Stimulated activated CD4-positive, alpha-beta T cell treated with anti-CD3 and anti-CD28 coated beads, Interleukin-4, amount 100 ng/mL, for 4 hours (primary cell): ENCODE measurements at places on chromosomes 4 and X.

DNA sequence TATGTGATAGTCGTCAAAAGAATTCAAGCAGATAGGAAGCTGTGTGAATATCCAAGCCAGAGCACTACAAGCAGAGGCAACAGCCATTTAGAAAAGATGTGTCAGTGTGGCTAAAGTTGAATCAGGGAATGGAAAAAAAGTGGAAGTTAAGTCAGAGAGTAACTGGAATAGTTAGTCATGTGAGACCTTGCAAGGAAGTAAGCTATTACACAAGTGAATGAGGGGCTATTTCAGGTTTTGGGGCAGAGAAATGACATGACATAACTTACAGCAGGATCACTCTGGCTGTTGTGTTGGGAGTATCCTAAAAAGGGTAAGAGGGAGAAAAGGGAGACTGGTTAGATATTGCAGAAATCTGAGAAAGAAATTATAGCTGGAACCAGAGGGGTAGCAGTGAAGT lies 236.6 kb upstream of the PCDH18 start:
- DNase-seq, result no peak

GRCh38 chr4:10326075-10326474 lies 131.2 kb downstream of the ZNF518B start:
- no peak for DNase-seq

DNA sequence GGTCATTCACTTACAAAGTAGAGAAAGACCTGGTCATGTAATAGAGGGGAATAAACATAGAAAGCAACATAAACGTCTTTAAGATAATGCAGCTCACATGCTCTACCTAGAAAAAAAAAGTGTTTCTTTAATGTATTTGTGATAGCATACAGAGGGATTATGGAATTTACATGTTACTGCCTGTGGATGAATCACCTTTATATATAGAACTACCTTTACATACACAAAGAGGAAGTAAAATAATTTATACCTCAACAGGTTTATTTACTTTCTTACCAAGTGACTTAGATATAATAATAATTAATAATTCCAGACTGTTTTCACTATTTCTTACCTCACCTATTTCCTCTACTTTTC lies 81.5 kb downstream of the PPP3CA start:
- DNase-seq, result no peak

GRCh38 chr4:101418055-101418454 lies 70.7 kb upstream of the PPP3CA start:
- DNase-seq, result peak; percentile 48

GRCh38 chrX:43969504-43970501 lies 3.4 kb downstream of the NDP start:
- DNase-seq, result no peak

DNA sequence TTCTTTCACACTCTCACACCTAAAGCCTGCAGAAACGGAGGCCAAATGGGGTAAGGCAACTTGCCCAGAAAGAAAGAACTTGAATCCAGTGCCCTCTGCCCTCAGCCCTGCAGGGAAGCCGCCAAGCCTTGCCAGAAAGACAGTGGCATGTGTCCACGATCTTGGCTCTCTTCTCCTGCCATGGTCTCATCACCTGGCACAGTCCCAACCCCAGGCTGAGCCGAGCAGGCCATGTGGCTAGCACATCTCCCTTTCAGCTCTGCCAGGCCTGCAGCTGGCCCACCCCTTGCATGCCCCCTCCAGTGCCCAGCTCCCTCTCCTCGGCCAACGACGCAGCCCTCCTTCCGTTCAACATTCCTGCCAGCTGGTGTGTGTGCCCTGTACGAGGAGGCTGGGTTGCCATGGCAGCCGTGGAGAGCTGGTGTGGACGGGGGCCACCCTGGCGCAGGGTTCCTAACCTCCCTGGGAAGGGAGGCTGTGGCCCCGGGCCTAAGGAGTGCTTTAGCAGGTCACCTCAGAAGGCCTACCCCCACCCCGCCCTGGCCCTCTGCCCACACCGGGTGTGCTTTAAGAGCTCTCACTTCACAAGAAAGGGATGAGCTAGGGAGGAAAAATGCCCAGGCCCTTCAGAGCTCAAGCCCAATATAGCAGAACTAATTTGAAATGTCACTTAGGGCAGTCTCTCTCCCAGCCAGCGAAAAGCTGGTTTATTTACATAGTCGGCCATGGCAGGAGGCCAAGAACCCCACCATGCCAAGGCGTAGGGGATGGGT lies 73.0 kb upstream of the PJA1 start:
- DNase-seq, result no peak

- DNase-seq, result no peak
These were observed 305.9 kb downstream of the AFF2 start for GRCh38 chrX:148806145-148806870.

GRCh38 chr4:76733068-76733771 lies 164.7 kb downstream of the SOWAHB start:
- DNase-seq, result no peak

GRCh38 chrX:69089203-69089602 lies 76.0 kb downstream of the PJA1 start:
- DNase-seq, result no peak

DNA sequence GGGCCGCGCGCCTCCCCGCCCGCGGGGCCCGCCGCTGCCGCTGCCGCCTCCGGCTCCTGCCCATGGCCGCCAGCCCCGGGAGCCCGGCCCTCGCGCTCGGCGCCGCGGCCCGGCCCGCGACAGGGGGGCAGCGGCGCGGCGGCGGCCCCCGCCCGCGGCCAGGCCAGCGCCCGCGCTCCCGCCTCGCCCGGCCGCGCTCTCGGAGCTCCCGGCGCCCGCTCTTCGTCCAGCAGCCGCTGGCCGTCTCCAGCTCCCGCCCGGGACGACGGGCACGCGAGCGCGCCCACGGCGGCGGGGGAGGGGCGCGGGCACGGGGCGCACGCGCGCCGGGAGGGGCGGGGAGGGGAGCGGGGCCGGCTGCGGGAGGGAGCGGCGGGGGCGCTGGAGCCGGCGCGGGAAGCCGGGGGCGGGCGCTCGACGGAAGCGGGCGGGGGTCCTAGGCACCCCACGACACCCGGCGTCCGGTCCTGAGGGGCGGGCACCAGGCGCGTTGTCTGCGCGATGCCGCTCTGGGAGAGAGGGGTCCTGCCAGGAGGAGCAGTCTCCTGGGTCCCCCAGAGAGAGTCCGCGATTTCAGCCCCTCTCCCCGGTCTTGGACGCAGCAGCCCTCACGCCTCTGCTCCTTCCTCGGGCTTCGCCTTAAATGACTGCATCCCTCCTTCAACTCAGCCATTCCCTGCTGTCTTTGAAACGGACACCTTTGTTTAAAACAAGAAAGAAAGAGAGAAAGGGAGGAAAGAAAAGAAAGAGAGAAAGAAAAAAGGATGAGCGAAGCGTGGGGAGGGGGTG lies 490 bp upstream of the PDZD4 start:
- DNase-seq, result no peak

- DNase-seq, result no peak
These were observed 22.2 kb downstream of the CRMP1 start for GRCh38 chr4:5870701-5871100.

- DNase-seq, result peak; percentile 27
These were observed 1.8 kb downstream of the ARHGAP4 start for GRCh38 chrX:153924149-153924861.

- DNase-seq, result no peak
These were observed 111.7 kb upstream of the RPS6KA3 start for GRCh38 chrX:20378233-20378920.

DNA sequence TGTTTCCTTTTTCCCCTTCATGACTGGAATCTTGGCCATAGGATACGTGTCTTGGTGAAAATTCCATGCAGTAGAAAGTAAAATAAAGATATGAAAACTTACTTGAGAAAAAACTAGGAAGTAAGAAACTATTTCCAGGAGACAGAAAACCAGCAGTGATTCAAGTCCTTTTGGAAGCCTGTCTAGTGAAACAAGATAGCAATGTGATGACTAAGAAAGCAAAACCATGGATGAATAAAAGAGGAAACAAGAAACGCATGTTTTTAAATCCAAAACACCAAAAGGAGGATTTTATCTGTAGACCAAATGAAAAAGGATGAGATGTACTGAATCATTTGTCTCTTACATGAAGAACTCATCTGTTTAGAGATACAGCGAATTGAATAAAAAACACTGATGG lies 1430.0 kb downstream of the ARAP2 start:
- no peak for DNase-seq

DNA sequence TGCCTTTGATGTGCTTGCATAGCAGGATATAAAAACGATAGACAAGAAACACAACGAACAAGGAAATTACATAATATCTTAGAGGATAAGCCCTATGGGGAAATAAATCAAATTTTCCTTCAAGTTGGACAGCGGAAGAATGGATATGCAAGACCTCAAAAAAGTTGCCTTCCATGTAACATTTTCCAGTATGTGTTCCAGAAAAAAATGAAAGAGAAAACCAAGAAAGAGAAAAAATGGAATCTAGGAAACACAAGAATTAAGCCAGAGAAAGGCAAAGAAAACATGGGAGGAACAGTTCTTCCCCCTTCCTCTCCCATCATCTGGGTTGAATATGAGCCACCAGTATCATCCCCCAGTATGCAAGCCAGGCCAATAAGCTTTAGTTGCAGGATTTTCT lies 34.6 kb upstream of the MID1 start:
- DNase-seq, result no peak

DNA sequence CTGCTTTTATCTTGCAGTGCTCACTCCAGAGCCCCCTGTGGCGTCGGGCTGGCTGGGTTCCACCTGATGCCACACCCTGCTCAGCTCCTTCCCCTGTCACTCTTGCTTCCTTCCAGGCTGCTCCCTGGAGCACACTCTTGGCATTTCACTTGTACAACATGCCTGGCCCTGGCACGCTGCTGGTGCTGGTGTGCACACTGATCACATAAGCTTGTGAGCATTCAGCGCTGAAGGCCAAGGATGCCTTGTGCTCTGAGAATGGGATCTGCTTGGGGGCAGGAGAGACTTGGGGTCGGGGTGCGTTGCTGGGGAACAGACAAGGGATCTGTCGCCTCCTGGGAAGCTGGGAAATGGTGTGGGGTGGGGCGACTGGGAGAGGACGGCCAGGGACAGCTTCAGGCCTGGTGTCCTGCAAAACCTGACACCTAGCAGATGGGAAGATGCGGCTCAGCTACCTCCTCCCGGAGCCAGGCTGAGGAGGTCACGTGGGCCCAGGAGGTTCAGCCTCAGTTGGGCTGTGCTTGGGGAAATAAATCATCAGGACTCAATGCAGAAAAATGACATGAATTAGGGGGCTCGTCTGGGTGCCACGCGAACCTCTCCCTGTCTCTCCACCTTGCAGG lies 108.5 kb downstream of the PHKA2 start:
- DNase-seq, result no peak

DNA sequence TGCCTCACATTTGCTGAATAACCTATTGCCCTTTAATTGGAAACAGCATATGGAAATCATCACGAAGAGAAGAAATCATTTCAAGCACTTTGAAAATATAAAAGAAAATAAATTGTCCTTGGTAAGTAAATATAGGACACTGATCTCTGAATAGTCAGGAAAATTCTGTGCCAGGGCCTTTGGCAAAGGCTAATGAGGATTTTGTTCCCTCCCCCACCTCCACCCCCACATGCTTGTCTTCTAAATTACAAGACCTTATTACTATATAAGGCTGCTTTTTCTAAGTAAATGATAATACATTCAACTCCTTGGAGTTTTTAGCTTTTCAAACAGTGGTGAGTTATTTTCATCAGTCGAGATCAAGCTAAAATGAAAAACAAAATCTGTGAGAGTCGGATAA lies 15.8 kb downstream of the SYNPO2 start:
- DNase-seq, result no peak

DNA sequence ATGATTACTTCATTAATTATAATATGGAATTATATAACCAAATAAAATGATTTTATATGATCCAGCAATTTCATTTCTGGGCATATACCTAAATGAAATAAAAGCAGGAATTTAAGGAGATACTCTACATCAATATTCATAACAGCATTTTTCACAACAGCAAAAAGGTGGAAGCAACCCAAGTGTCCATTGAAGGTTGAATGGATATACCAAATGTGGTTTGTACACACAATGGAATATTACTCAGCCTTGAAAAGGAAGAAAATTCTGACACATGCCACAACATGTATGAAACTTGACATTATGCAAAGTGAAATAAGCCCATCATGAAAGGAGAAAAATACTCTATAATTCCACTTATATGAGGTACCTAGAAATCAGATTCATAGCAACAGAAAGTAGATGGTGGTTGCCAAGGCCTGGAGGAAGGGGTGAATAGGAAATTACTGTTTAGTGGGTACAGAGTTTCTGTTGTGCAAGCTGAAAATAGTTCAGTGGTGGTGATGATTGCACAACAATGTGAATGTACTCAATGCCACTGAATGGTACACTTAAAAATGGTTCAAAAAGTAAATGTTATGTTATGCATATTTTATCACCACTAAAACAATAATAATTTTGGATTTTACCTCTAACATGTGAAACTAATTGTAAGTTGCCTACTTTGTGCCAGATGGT lies 471.5 kb downstream of the SPRY1 start:
- no peak for DNase-seq

GRCh38 chrX:94932278-94932965 lies 1258.4 kb downstream of the FAM133A start:
- no peak for DNase-seq

- no peak for DNase-seq
These were observed 105.9 kb upstream of the TENM3 start for GRCh38 chr4:182137343-182137742.

DNA sequence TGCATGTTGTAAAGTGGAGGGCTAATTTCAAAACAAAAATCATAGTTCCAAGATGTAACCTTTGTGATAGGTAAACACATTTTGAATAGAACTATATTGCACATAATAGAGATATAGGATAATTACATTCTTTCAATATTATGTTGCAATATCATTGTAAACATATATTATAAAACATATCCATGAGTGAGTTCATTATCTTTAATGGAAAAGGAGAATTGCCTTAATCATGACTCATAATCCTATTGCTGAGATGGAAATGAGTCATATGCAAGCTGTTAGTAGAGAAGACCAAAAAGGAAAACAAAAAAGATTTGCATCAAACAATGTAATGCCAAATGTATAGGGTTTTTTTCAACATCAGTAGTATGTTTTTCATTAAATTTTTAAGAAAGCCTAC lies 73.7 kb upstream of the WDR44 start:
- no peak for DNase-seq

DNA sequence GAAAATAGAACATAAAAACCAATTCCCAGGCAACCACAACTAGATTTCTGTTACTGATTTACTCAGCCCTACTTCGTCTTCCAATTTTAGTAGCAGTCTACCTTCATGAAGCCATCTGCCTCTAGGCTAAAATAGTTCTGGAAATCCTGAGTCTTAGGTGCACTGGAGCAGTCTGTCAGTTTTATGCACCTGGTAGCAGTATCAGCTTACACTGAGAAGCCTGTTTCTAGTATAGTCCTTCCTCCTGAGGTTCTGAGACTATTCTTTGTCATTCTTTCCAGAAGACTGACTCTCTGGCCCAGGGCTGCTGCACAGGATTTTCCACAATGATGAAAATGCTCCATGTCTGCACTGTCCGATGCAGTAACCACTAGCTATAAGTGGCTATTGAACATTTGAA lies 16.9 kb upstream of the HPRT1 start:
- no peak for DNase-seq

DNA sequence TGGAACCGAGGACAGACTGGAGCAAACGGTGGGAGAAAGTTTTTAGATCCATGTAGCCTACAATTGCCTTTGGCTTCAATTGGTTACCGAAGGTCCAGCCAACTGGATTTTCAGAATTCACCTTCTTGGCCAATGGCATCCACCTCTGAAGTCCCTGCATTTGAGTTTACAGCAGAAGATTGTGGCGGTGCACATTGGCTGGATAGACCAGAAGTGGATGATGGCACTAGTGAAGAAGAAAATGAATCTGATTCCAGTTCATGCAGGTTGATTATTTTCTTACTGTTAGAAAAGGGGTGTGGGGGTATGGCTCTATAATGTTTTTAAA lies 702 bp downstream of the KLHL5 start:
- DNase-seq, result no peak

GRCh38 chr4:186536285-186536684 lies 19.1 kb downstream of the MTNR1A start:
- no peak for DNase-seq
